ENCODE measurements at places on chromosomes 13 and 19.

- DNase-seq, result peak; percentile 38
Measured at GRCh38 chr19:3094601-3095440, 659 bp downstream of the GNA11 start.

- peak; percentile 64 for DNase-seq
Measured at GRCh38 chr19:47225746-47226425, 5.1 kb downstream of the BBC3 start.

DNA sequence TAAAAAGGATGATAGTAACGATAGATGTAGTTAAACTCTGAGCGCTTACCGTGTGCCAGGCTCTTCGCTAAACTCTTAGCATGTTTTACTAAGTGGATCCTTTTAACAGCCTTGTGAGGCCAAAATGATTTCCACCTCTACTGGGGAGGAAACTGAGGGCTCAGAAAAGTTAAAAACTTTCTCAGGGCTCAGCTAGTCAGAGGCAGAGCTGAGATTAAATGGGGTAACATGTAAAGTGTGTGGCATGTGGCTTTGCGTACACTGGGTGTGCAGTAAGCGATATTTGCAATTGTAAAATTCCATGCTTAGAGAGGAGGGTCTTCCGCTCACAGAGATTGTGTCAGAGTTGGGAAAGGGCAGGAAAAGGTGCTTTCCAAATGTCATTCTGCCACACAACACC lies 1.7 kb downstream of the U2AF2 start:
- DNase-seq, result no peak

GRCh38 chr13:21723807-21724505 lies 53.1 kb downstream of the FGF9 start:
- no peak for DNase-seq

GRCh38 chr19:41324231-41324702 lies 14.3 kb downstream of the CCDC97 start:
- DNase-seq, result no peak

- no peak for DNase-seq
Measured at GRCh38 chr19:50181121-50181520, 18.0 kb upstream of the IZUMO2 start.

- DNase-seq, result no peak
Measured at GRCh38 chr19:29076963-29077362, 136.0 kb downstream of the UQCRFS1 start.

DNA sequence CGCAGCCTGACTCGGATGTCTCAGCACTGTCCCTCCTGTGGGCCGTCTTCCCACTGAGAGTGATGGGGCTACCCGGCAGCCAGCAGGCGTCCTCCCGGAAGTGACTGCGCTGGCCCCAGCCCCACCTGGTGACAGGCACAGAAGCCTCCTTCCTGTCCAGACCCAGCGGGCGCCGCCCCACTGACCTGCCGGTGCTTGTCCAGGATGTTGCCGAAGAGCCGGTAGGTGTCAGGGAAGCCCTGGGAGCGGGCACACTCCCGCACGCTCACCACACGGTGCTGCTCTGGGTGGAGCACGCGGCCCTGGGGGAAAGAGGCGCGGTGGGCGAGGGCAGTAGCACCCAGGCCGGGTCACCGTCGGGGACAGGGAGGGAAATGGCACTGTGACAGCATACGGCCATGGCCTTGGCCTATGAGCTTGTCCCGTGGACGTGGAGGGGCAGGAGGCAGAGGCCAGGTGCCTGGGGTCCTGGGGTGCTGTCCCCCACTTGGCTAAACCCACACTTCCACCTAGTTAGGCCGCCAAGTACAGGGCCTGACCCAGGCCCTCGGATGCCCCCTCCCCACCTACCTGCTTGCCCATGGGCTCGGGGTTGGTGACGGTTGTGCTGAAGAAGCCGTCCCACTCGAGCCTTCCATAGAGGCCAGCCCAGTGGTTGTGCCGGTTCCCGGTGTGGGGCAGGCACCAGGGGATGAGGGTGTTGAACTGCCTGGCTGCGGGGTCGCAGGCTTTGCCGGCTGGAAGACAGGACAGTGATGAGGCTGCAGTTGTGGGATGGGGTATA lies 16.0 kb upstream of the EIF3G start:
- DNase-seq, result no peak

DNA sequence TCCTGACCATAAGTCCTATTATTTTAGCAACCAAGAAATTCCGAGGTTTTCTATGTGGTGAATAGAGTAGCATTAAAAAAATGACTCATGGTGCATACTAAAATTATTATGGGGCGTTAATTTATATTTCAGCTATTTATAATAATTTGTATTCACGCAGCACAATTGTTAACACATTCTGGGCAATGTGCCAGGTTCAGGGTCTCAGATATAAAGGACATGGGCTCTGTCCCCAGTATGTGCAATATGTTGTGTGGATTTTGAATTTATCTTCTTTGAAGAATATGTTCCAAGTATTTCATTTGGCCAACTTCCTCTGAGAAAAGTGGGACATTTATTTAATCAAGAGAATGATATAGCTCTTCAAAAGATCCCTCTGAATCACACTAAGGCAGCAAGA lies 1434.7 kb upstream of the PRR20A start:
- DNase-seq, result no peak

DNA sequence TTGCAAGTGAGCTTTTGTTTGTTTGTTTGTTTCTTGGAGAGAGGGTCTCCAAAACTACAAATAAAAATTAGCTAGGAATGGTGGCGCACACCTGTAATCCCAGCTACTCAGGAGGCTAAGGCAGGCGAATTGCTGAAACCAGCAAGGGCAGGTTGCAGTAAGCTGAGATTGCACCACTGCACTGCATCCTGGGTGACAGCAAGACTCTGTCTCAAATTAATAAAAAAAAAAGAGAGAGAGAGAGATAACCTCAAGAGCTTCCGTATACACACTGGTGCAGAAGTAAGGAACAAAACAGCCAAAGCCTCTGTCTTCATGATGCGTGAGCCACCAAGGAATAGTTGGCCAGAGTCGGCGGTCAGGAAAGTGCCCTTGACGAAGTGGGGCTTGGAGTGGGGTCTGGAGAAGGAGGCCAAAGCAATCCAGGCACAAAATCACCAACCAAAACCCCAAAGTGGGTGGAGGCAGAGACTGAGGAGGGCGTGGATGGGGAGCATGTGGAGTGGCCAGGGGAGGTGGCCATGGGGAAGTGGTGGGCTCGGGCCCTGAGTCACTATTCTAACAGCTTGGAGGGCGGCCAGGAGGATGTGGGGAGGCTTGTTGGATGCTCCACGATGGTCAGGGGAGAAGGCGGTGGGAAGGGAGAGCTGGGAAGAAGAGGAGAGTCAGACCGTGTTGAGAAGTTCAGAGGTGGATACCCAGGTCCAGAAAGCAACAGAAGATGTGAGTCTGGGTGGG lies 21.2 kb upstream of the TOMM40 start:
- DNase-seq, result peak; percentile 11

DNA sequence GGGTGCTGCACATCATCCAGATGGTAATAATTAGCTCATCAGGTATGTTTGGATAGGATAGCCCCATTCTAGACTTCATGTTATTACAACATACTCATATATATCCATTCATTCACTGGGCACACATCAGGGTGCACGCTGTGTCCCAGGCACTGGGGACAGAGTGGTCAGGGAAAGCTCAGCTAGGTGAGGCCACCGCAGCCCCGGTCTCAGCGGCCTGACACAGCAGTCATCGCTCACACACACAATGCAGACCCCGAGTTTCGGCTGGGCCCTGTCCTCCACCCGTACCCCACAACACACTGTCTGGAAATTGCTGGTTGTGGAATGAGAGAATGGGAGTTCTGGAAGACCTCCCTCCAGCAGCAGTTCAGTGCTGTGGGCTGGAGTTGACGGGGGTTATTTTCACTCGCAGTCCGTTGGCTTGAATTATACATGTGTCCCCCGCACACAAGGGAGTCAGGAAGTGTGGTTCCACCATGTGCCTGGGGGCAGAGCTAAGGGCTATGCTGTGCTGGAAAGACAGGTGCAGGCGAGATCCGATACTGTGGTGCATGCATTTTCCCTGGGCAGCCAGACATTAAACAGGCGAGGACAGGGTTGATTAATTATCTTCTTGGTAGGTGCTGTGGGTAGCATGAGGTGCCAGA lies 257.6 kb downstream of the TEX29 start:
- no peak for DNase-seq

- DNase-seq, result peak; percentile 70
Measured at GRCh38 chr19:50794876-50795663, 4.9 kb downstream of the ACP4 start.

DNA sequence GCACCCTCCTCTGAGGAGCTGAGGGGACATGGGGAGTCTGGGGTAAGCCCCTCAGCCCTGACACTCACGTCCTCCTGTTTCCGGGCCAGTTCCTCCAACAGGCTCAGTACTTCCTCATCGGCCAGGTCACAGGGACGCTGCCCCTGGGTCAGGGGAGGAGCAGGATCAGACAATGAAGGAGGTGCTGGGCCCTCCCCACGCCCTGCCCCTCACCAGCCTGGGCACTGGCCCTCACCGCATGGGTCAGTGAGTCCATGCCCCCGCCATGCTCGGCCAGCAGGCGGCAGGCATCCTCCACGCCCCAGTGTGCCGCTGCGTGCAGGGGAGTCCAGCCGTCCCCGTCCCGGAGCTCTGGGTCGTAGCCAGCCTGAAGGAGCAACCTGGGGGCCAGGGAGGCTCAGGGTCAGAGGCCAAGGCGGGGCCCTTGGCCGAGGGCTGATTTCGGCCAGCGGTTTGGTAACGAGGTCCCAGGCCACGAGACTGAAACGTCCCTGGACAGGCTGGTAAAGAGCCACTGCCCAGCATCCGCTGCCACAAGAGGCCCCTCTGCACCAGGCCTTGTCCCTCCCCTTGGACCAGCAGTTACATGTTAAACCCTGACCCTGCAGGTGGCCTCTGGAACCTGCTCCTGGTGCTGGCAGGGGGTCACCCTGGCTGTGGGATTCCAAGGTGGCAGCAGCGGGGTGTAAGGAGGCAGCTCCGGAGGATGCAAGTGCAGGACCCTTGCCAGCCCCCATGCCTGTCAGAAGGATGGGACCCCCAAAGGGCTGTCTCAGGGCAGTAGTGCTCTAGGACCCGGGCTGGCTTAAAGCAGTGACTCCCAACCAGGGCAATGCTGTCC lies 18.5 kb downstream of the PPP1R12C start:
- DNase-seq, result peak; percentile 45

DNA sequence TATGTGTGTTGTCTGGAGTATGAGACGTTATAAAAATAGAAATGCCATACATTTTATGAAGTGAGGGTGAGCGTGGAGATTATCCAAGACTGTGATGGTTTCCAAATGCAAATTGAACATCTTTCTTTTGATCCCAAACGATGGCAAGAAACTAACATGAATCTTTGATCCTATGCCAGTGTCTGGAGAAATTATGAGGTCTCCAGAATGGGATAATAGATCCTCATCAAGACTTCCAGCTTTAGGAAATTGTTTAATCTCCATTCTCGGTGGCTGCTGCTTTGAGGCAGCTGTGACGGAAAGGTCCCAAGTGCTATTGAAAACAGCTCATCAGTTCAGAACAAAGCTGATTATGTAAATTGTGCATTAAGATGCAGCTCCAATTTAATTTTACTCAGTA lies 30.8 kb downstream of the CBY2 start:
- DNase-seq, result no peak

- DNase-seq, result no peak
Measured at GRCh38 chr13:77595166-77595810, 59.8 kb downstream of the SCEL start.

GRCh38 chr13:106151056-106151699 lies 384.3 kb downstream of the EFNB2 start:
- DNase-seq, result no peak

DNA sequence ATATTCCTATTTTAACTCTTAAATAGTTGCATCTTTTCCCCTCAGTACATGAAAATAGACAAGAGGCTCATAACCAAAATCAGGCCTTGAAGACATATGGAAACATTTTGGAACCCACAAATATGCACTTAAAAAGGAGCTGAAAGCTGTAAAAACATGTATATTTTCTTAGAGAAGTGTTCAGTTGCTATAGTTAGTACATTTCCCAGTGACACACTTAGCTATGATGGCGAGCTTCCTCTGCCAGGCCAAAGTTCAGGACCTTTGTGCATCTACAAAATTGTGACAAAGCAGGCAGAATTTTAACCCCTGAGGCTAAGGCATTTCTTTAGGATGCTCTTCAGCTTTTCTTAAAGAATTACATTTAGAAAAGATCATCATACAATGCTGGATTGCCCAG lies 54.5 kb downstream of the RCBTB2 start:
- no peak for DNase-seq

- no peak for DNase-seq
Measured at GRCh38 chr13:110420626-110421025, 113.5 kb downstream of the COL4A2 start.

DNA sequence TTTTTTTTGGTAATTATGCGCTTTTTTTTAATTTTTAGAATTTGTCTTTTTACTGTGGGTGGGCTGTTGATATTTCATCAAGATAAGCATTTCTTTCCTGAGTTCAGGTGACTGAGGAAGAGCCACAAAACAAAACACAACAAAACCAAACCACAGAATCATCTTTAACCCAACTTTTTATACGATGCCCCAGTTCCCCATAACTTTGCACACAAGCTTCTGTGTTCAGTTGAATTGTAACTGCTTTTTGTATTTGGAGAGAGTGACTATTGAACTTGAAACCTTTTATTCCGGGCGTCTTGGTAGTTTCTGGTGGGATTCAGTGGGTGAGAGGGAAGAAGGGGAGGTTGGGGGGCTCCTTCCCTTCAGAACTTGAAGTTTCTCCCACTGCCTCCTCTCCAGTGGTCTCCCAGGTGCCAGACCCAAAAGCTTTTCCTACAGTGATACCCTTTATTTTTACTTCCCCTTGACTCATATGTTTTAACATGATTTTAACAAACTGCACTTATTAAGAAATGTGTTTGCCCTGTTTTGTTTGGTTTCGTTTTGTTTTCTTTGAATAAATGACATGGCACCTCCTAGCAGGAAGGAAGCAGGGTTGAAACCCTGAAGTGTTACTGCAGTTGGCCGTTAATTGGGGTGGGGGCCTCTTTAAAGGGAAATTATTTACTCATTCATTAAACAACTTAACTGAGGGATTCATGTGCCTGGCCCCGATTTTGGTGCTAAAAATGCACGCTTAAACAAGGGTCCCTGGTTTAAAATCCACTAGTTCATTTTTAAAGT lies 2.7 kb upstream of the CCDC97 start:
- DNase-seq, result no peak

DNA sequence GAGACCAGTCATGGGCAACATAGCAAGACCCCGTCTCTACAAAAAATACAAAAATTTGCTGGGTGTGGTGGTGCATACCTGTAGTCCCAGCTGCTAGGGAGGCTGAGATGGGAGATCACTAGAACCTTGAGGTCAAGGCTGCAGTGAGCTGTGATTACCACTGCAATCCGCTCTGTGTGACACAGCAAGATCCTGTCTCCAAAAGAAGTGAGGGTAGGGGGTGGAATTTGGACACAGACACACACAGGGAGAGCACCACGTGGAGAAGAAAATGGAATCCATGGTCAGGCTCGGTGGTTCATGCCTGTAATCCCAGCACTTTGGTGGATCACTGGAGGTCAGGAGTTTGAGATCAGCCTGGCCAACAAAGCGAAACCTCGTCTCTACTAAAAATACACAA lies 8.7 kb downstream of the TNFSF9 start:
- DNase-seq, result no peak

- DNase-seq, result no peak
Measured at GRCh38 chr13:94896238-94896637, 183.9 kb upstream of the SOX21 start.

GRCh38 chr13:35796623-35797022 lies 320.1 kb upstream of the MAB21L1 start:
- DNase-seq, result no peak

- no peak for DNase-seq
Measured at GRCh38 chr19:47107953-47108746, 5.4 kb downstream of the ZC3H4 start.

GRCh38 chr19:1270213-1270853 lies 1.2 kb downstream of the CIRBP start:
- DNase-seq, result no peak

All from Kasumi-1 (cell line).